Adrenal gland (tissue), 19 donors: ENCODE measurements at places on chromosomes 5 and 9. TPM values are rescaled to one million over a fixed set of nuclear protein-coding genes. Genes with fewer than 3 reads are reported as not detected.

- H3K36me3 ChIP-seq: no peaks in the 10 kb centered on the region
- no peaks in the 10 kb centered on the region for H3K27me3 ChIP-seq
Observed at GRCh38 chr5:83844449-83845068, 123.9 kb upstream of the HAPLN1 start.

DNA sequence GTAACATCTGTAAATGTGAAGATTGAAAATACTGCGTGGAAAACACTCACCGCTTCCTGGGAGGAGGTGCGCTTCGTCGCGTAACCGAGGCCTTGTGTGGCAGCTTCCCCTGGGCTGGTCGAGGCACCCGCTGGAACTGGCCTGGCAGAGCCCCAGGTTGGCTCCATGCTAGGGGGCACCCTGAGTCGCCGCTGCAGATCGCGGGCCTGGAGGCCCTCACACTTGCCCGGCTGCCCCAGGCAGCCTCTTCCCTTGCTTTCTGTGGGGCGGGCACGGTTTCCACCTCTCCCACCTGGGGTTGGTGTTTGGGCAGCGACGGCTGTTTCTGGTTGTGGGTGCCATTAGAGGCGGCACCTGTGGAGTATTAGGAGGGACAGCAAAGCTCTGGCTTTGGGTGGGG is 852 bp downstream of the ZNF354C start:
- H3K27ac ChIP-seq: no peak overlapping the region
- no peak for DNase-seq
- no peaks in the 10 kb centered on the region for H3K36me3 ChIP-seq
- H3K4me1 ChIP-seq: peaks cover 8% of the 10 kb centered on the region
- no peaks in the 10 kb centered on the region for H3K27me3 ChIP-seq
- peak overlapping the region; percentile 60 for H3K4me3 ChIP-seq

DNA sequence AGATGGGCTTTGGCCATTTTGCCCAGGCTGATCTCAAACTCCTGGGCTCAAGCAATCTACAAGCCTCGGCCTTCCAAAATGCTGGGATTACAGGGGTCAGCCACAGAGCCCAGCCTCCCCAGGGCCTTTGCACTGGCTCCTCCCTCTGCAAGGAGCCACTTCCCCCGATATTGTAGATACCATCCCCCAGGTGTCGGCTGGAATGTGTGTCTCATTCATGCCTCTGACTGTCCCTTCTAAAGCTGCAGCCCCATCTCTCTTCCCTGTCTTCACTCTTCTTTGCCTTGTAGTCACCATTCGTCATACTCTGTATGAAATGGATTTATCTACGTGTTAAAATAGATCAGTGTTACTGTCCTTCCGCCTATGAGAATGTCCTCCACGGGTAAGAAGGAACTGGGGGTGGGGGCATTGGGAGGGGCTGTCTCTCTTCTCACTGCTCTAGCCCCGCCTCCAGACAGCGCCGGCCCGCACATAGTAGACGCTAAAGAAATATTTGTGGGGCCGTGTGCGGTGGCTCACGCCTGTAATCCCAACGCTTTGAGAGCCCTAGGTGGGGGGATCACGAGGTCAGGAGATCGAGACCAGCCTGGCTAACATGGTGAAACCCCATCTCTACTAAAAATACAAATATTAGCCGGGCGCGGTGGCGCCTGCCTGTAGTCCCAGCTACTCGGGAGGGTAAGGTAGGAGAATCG is 68.5 kb downstream of the LMX1B start:
- H3K36me3 ChIP-seq: no peaks in the 10 kb centered on the region
- no peak for DNase-seq
- H3K4me1 ChIP-seq: no peaks in the 10 kb centered on the region

DNA sequence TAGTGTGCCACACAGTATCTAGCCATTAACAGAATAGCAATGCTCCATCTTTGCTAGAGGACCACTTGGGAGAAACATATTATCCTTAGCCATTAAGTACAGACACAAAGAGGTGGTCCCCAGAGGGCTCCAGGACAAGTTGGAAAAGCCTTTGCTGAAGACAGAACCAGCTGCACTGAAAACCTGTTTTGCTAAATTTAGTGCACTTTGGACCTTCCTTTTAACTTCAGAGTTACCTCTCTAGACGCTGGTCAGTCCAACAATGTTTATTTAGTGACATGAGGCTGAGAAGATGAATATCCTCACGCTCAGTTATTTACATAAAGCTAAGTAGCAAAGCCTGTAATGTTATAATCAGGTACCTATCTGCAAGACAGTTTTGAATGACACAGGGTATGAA is 265.0 kb upstream of the ZNF608 start:
- H3K27me3 ChIP-seq: no peaks in the 10 kb centered on the region
- H3K36me3 ChIP-seq: no peaks in the 10 kb centered on the region
- H3K4me1 ChIP-seq: no peaks in the 10 kb centered on the region
- H3K4me3 ChIP-seq: no peak overlapping the region
- no peak for DNase-seq
- H3K27ac ChIP-seq: no peak overlapping the region

- peaks cover 3% of the 10 kb centered on the region for H3K27me3 ChIP-seq
- no peak overlapping the region for H3K4me3 ChIP-seq
- no peak for DNase-seq
- no peaks in the 10 kb centered on the region for H3K4me1 ChIP-seq
- no peaks in the 10 kb centered on the region for H3K36me3 ChIP-seq
Observed at GRCh38 chr9:7778851-7779600, 20.6 kb downstream of the DMAC1 start.

DNA sequence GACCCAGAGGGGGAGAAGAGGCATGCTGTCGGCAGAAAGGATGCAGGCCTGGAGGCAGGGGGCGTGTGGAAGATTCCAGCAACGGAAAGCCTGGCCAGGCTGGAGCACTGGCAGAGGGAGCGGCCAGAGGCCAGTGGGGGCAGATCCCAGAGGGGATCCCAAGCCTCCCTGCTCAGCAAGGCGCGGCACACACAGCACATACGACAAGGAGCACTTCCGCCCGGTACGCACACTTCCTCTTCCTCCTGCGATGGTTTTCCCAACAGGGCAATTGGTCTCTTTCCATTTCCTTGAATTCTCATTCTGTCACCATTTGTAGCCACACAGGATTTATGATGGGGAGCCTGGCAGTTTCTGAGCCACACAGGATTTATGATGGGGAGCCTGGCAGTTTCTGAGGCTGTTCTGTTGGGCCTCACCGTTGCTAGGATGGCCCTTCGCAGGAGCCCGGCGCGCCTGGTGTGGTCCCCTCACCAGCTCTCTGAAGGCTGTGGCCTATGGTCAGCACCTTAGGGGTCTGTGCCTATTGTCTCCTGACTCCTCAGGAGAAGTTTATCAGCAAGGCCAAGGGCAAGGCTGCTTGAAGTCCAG is 123.5 kb upstream of the RAPGEF1 start:
- H3K36me3 ChIP-seq: no peaks in the 10 kb centered on the region
- H3K27ac ChIP-seq: no peak overlapping the region
- no peak overlapping the region for H3K4me3 ChIP-seq
- no peaks in the 10 kb centered on the region for H3K4me1 ChIP-seq
- no peaks in the 10 kb centered on the region for H3K27me3 ChIP-seq
- no peak for DNase-seq

GRCh38 chr5:41878173-41878572 is 7.9 kb upstream of the OXCT1 start:
- H3K4me3 ChIP-seq: no peak overlapping the region
- H3K36me3 ChIP-seq: no peaks in the 10 kb centered on the region
- H3K27me3 ChIP-seq: no peaks in the 10 kb centered on the region
- no peak overlapping the region for H3K27ac ChIP-seq

- H3K27ac ChIP-seq: no peak overlapping the region
- no peak overlapping the region for H3K4me3 ChIP-seq
- no peaks in the 10 kb centered on the region for H3K4me1 ChIP-seq
- no peaks in the 10 kb centered on the region for H3K27me3 ChIP-seq
- no peak for DNase-seq
Observed at GRCh38 chr9:90972057-90972456, 170.4 kb downstream of the SYK start.

GRCh38 chr5:122121479-122122465 is 7.6 kb upstream of the ZNF474 start:
- DNase-seq: no peak
- H3K4me3 ChIP-seq: no peak overlapping the region
- no peaks in the 10 kb centered on the region for H3K27me3 ChIP-seq
- H3K36me3 ChIP-seq: no peaks in the 10 kb centered on the region

DNA sequence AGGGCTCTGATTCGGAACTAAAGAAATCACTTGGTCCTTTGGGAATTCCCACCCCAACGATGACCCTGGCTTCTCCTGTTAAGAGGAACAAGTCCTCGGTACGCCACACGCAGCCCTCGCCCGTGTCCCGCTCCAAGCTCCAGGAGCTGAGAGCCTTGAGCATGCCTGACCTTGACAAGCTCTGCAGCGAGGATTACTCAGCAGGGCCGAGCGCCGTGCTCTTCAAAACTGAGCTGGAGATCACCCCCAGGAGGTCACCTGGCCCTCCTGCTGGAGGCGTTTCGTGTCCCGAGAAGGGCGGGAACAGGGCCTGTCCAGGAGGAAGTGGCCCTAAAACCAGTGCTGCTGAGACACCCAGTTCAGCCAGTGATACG is 83.4 kb downstream of the GOLPH3 start:
- H3K4me1 ChIP-seq: peaks cover 5% of the 10 kb centered on the region
- no peaks in the 10 kb centered on the region for H3K36me3 ChIP-seq
- DNase-seq: peak; percentile 65
- no peaks in the 10 kb centered on the region for H3K27me3 ChIP-seq

DNA sequence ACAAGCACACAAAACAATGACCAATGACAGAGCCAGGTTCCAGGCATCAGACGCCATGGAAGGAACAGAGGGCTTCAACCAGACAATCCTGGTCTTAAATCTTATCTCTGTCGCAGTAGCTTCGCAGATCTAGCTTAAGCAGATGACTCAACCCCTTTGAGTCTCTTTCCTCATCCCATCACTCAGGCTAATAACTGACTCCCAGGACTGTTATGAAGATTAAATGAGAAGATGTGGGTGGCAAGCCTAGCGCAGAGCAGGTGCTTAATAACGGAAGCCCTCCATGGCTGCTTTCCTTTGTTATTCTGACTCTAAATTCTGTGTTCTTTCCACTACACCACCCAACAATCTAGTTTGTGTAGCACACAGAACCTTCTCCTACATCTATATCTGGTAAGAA is 110.9 kb downstream of the SLC24A2 start:
- H3K36me3 ChIP-seq: no peaks in the 10 kb centered on the region
- no peaks in the 10 kb centered on the region for H3K4me1 ChIP-seq
- no peak overlapping the region for H3K27ac ChIP-seq
- H3K4me3 ChIP-seq: no peak overlapping the region
- no peak for DNase-seq

DNA sequence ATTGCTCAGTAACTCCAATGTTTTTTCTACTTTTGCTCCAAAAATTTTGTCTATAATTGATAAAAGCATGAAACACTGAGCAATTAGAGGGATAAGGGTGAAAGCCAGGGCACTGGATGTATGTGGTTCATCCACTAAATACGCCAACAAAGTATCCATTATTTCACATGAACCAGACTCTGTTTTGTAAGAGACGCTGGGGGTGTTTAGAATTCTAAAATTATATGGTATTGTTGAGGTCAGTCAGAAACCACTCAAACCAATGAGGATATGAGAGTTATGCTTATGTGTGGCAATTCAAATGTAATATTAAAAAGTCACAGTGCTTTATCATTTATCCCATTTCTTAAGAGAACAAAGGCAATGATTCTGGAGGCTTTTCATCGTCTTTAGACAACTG is 220.2 kb downstream of the EFNA5 start:
- no peaks in the 10 kb centered on the region for H3K36me3 ChIP-seq
- H3K4me3 ChIP-seq: no peak overlapping the region
- H3K27me3 ChIP-seq: no peaks in the 10 kb centered on the region
- H3K4me1 ChIP-seq: no peaks in the 10 kb centered on the region
- no peak for DNase-seq

DNA sequence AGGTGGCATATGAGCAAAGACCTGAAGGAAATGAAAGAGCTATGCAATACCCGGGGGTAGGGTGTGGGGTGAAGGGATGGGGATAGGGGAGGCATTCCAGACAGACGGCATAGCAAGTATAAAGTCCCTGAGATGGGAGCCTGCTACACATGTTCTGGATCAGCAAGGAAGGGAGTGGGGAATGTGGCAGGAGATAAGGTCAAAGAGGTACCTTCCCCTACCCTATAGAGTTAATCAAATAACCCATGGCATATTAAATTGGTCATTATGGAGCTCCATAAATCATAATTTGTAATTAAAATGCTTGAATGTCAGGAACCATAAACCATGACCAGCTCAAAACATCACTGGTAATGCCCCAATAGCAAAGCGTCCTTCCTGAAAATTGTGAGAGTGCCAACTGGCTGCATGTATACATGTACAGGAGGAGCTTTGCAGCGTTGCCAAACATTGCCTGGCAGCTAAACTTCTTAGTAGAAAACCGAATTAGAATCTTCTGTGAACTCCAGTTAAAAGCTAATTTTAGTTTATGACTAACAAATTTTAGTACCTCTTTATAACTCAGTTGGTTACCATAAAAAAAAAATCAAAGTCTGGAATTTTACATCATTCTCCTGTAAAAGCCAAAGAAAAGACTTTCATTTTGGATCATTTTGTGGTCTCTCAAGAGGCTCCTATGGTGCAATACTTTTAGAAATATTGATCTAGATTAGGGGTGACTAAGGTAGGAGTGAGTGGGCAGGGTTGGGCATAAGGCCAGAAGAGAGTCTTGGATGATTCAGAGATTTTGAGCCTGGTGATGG is 4.7 kb downstream of the DNAI1 start:
- H3K27me3 ChIP-seq: no peaks in the 10 kb centered on the region
- H3K36me3 ChIP-seq: no peaks in the 10 kb centered on the region
- peak; percentile 62 for DNase-seq
- no peak overlapping the region for H3K4me3 ChIP-seq
- H3K4me1 ChIP-seq: peaks cover 11% of the 10 kb centered on the region

- H3K4me1 ChIP-seq: peaks cover 36% of the 10 kb centered on the region
- no peaks in the 10 kb centered on the region for H3K27me3 ChIP-seq
- H3K36me3 ChIP-seq: no peaks in the 10 kb centered on the region
- peak overlapping the region; percentile 97 for H3K27ac ChIP-seq
- no peak overlapping the region for H3K4me3 ChIP-seq
Observed at GRCh38 chr9:127578952-127579853, 32.9 kb upstream of the STXBP1 start.

DNA sequence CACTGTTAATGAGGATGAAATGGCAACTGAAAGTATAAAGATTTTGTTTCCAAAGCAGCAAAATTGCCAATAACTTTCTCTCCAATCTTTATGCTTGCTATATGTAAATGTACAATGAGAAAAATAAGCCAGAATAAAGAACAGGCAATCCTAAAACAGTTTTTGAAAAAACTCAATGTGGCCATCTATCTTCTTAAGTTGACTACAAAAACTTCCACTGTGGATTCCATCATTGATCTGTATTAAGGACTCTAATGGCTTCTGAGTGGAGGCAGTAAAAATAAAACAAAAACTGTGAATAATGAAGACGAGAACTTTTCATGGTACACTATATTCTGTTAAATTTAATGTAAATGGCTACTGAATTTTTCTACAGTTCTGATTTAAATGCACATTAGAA is 382.9 kb downstream of the TMEM232 start:
- H3K36me3 ChIP-seq: no peaks in the 10 kb centered on the region
- no peak overlapping the region for H3K4me3 ChIP-seq
- DNase-seq: no peak
- H3K27ac ChIP-seq: no peak overlapping the region
- peaks cover 34% of the 10 kb centered on the region for H3K4me1 ChIP-seq

GRCh38 chr5:33984671-33985124 is at the start of gene SLC45A2:
Gene SLC45A2, minus strand, starts transcription at chr5:33984693. Its CDS starts 110 bp downstream, at chr5:33984583.
- H3K27ac ChIP-seq: no peak within 1 kb of the TSS
- no peak for DNase-seq
- H3K4me1 ChIP-seq: no peaks in the 10 kb centered on the region
- no peaks in the 10 kb centered on the region for H3K36me3 ChIP-seq
- H3K4me3 ChIP-seq: no peak within 1 kb of the TSS

Gene PCDHGA11
- 4.9 TPM for total RNA-seq

Gene MOB3B
- 4.1 TPM for total RNA-seq

Gene SPINK13
- 1.7 TPM for total RNA-seq

Gene IPO11
- total RNA-seq: 24.6 TPM

Gene SLC45A2
- not detected for total RNA-seq

Gene SLU7
- 44.6 TPM for total RNA-seq
